Stimulated activated CD8-positive, alpha-beta memory T cell treated with anti-CD3 and anti-CD28 coated beads, Interleukin-7, amount 100 ng/mL, for 1 hour (primary cell): ENCODE measurements at places on chromosomes 7 and 10.

DNA sequence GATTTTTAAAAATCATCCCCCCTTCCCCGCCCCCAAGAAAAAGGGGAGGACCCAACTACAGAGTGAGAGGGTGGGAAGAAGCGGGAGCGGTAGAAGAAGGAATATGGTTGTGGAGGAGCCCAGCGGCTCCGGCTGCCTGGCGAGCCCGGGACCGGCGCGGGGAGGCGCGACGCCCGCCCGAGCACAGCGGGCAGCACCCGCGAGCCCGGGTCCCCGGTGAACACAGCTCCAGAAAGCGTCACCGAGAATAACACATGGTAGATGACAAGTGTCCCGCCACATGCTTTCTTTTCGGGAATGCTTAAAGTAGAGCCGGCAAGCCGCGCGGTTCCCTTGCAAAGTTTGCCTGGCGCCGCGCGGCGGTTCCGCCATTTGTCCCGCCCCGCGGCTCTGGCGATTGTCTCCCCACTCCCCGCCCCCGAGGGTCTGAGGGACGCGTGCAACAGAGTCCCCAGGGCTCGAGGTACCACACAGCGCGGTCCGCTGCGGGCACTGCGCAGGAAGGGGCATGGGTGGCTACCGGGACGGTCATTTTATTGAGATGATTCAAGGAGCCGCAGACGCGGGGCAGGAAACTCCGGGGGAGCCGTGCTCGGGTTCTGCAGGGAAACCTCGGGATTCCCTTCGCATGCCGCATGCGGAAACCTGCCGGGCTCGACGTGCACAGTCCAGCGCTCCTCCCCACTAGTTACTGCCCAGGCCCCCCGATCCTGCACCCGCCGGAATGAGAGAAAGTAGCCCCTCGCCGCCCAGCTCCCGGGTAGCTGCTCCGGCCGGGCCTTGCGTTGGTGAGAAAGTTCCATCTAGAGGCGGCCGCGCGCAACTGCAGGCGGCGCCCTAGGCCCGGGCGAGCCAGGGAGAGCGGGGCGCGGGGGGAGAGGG, 781 bp upstream of the GRM8 start:
- DNase-seq, result peak; percentile 37

- DNase-seq, result no peak
Measured at GRCh38 chr10:116808706-116809105, 40.6 kb upstream of the ENO4 start.

GRCh38 chr7:139775829-139776266, 1.9 kb downstream of the HIPK2 start:
- DNase-seq, result peak; percentile 42

DNA sequence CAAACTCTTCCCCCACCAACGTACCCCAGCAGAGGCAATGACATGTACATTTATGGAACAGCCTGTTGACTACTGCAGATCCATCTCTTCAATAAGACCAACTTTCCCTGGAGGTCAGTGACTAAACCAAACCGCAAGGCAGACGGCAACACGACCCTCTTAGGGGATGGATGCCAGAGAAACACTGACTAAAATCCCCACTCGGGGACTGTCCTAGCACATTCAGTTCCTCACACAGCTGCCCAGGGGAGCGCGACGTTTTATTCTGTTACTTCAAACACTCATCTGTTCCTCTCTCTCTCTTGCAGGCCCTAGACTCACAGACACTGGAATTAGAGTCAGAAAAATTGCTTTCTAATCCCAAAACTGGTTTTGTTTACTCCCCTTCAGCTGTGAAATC, 146.5 kb upstream of the PRSS1 start:
- no peak for DNase-seq

DNA sequence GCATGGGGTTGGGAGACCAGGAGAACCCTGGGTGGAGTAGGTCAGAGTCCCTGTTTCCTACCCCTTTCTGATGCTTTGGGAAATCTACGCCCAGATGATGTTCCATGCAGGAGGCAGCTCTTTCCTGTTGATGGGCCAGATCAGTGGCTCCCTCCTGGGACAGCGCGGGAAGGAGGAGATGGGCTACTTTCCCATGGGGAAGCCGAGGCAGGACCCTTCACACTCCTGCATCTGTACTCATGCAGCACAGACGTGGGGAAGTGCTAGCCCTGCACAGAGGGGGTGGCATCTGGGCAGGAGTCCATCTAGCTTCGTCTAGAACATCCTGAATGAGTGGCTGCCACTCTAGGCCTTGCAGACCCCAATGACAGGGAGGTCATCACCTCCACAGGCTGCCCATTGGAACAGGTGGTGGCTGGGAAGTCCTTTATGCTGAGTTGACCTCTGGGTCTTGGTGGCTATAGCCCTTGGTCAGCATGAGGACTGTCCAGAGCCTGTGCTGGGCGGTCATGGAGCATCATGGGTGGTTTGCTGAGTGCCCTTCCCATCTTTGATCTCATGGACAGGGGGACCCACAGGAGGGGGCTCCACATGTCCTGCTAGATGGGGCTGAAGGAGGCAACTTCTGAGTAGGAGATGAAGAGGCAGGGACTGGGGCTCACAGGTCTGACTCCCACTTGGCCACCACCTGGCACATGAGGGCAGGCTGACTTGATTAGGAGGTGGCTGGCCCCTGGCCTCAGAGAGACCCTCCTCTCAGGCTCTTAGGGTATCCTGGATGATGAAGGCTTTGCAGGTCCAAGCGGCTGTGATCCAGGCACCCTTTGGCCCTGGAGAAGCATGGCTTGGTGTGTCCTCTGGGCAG, 24.6 kb downstream of the RAMP3 start:
- no peak for DNase-seq

DNA sequence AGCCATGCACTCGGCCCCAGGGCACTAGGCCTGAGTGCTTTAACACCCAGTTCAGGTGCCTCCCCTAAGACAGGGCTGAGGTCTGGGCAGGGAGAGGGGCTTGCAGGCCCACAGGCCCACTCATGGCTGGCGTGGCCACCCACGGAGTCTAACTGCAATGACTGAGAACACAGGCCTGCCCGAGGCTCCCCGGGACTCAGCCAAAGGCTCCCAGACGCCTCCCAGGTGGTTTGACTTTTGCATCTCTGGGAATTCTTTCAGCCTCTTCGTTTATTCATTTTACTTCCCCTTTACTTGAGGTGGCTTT, 37.3 kb downstream of the PTPRN2 start:
- DNase-seq, result no peak

DNA sequence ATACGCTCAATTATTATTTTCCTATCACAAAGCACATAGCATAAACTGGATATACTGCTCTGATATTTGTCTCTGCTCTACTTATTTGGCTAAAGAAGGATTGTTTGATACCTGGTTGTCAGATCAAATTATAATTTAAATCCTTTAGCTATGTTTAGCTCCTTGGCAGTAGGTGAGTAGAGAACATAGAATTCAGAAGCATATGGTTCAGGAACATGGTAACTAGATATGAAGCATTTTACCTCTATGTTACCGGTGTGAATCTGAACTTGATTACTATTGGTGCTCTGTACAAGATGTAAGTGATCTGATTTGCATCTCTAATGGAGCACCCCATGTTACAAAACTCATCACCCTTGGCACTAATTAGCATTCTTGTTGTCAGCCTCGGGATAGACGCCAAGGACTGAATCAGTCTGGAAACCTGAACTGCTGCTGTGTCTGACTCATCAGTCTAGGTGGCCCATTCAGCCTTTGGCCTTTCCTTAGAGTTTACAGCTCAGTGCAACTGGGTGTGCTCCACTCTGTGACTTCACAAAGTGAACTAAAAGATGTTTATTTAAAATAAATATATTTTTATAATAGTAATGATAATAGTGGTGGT, 12.3 kb upstream of the MYPN start:
- no peak for DNase-seq

DNA sequence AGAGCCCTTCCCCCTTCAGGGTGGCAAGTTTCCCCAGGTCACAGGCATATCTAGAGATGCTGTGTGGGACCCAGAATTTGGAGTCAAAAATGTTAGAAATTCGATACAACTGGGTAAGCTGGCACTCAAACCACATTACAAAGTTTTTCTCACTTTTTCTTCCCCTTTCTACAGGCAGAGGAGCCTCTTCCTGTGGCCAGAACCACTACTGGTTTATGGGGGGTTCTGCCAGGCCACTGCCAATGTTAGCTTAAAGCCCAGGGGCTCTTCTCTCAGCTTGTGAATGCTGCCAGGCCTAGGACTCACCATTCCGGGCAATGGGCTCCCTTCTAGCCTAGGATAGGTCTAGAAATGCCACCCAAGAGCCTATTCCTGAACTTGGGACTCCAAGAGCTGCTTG, 617.9 kb upstream of the PHF14 start:
- DNase-seq, result no peak

GRCh38 chr7:156975620-156976019, 26.1 kb downstream of the NOM1 start:
- DNase-seq, result no peak

DNA sequence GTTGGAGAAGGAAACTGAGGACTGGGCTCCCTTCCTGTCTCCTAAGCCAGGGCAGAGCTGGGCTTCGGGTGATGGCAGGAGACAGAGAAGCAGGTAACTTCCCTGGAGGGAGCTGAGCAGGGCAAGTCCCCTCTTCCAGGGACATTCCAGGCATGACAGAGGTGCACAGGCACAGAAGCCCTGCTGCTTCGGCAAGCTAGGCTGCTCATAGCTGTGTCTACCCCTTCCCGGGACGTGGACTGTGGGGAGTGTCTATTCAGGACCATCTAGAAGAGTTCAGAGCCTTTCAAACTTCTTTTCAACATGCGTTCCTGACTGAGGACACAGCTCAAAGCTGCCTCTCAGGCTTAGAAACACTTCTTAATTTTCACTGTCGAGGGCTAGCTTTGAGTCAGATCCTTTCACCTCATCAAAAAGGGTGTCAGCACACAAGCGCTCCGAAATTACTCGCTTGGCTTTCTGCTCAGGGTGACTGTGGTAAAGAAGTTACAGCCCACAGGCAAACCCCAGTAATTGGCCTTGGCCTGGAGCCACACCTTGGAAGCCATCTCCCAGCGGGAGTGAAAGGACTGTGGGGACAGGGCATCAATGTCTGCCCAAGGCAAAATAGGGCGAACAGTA, 63.7 kb upstream of the STEAP1B start:
- DNase-seq, result no peak

DNA sequence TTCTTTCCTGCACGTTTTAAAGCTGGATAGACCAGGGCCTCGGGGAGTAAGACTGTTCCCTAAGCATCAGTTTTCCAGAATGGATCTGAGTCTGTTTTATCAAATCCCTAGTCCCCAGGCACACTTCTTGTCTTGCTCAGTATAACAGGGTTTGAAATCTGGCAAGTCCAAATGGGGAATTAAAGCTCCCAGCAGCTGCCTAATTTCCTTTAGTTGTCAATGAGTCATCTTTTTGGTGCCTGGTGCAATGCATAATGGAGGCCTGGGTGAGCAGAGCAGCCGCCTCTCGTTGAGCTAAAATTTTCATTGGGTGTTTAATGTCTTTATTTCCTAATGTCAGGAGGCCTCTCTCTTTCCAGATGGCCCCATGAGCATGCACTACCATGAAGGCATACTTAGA, 87.9 kb downstream of the STRA8 start:
- no peak for DNase-seq

DNA sequence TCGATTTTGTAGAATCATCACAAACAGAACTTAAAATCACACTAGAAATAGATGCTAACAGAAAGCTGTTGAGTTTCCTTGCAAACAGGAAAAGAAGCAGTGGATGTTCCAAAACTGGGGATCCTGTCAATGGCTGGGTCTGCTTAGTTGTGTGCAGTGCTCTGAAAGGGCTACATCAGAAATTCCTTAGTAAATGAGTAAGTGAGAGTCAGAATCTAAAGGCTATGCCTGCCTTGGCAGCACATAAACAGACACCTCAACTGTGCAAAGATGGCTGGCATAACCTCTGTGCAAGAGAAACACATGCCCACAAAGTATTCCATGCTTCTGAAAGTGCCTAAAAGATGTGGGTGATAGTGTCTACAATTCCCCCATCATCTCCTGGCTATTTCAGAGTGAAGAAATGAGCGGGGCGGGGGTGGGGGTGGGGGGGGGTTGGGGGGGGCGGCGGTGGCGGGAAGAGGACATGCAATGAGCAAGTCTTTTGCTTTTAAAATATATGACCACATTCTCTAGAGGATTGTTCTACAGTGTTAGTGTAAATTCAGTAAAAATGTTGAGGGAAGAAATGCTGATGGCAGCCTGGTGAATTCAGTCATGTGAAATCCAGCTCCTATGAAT, 138.1 kb upstream of the LAMB4 start:
- no peak for DNase-seq

- DNase-seq, result no peak
Measured at GRCh38 chr10:73296946-73297345, 44.5 kb upstream of the MRPS16 start.

GRCh38 chr7:105017657-105018365, 3.8 kb downstream of the KMT2E start:
- DNase-seq, result no peak

GRCh38 chr10:74474022-74474713, 323.1 kb downstream of the ADK start:
- DNase-seq, result no peak

DNA sequence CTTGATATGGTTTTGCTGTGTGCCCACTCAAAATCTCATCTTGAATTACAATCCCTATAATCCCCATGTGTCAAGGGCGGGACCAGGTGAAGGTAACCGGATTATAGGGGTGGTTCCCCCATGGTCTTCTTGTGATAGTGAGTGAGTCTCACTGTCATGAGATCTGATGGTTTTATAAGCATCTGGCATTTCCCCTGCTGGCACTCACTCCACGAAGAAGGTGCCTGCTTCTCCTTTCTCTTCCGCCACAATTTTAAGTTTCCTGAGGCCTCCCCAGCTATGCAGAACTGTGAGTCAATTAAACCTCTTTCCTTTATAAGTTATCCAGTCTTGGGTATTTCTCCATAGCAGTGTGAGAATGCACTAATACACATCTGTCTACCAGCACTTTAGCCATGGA, 109.5 kb upstream of the SDK1 start:
- no peak for DNase-seq

DNA sequence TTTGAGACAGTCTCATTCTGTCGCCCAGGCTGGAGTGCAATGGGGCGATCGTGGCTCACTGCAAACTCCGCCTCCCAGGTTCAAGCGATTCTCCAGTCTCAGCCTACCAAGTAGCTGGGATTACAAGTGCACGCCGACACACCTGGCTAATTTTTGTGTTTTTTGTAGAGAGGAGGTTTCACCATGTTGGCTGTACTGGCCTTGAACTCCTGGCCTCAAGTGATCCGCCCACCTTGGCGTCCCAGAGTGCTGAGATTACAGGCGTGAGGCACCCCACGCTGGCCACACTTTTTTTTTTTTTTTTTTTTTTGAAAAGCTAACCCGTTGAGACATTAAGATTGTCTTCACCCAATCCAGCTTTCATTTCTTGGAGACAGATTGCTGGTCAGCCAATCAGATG, 2.1 kb downstream of the ZNF273 start:
- DNase-seq, result no peak

- DNase-seq, result no peak
Measured at GRCh38 chr7:80942261-80943041, 23.6 kb upstream of the SEMA3C start.

DNA sequence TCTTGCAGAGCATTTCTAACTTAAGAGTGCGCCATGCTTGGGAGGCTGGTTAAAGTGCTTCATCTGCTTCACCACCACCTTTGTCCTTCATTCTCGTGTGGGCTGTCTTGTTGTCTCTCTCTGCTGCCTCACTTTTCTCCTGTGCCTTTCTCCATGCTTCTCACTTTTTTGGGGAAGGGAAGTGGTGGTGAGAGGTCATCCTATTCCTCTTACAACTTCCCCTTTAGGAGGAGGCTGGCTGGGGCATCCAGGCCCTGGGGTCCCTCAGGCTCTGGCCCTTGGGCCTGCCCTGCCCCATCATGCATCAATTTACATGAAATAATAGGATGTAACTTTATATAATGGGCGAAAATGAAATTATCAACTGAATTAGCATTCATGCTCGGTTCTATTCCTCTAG, 39.9 kb upstream of the PIP4K2A start:
- DNase-seq, result no peak
